CD4-positive, alpha-beta T cell treated with Interleukin-17A for 1 hour (primary cell): ENCODE measurements at places on chromosomes 13 and 19.

DNA sequence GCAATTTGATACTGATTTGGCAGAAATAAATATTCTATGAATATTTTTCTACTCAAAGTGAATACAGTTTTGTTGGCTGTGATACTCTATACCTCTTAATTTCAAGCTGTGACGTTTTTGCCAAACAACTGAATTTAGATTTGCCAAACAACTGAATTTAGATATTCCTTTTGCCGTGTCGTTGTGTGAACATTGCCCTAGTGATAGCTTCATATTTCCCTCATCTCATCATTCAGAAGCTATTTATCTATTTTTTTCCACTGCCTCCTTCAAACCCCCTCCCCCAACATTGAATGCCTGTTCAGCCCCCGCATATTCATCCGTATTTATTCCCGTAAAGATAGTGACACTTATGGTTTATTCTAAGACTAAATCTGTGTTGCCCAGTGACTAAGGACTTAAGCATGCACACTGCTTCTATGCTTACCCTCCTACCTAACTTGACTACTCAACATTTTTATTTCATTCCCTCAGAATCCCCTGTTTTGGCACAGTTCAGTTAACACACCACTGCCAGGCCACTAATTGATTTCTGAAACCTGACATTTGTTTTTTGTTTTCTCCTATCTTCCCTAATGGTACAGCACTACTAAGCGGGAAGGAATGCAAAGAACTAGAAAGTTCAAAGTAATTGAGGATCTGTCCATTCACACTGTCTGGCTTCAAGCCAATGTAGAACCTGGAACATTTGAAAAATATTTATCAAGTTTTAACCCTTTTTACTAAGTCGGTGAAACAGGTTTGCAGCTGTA is 2.8 kb upstream of the KLF5 start:
- no peak for DNase-seq

DNA sequence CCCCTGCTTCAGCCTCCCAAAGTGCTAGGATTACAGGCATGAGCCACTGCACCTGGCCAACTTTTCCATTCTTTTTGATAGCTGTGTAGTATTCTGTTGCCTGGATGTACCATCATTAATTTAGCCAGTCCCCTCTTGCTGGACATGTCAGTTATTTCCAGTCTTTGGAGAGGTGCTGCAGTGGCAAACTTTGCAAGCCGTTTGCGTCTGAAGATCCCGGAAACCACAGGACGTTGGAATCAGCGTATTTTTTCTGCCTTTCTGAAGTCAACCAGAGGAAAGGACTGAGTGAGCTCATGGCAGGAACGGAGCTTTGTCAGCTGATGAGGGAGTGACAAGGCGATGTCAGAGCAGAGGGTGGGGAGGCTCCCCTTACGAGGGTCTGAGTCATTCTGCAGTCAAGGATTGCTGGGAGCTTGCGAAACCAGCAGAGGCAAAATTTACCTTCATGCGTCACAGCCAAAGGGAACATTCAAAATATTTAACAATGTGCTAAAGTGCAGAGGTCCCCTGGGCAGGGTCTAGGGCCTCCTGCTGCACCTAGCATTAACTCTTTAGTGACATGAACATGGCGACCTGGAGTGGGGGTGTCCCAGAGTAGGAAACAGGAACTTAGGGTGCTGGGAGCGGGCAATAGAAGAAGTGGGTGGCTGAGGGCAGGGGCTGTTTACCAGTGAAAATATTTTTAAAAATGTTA is 5.6 kb downstream of the C5AR1 start:
- DNase-seq, result peak; percentile 24

GRCh38 chr13:39968646-39969475 is 313.4 kb downstream of the COG6 start:
- DNase-seq, result no peak

GRCh38 chr13:90120026-90120425 is 1227.5 kb upstream of the MIR17HG start:
- DNase-seq, result no peak

GRCh38 chr13:73731564-73731963 is 402.6 kb downstream of the KLF12 start:
- no peak for DNase-seq

- no peak for DNase-seq
Measured at GRCh38 chr13:82791035-82791434, 1091.2 kb downstream of the SLITRK1 start.
